ENCODE measurements at places on chromosomes 3 and 15. TPM values are rescaled to one million over a fixed set of nuclear protein-coding genes. Genes with fewer than 3 reads are reported as not detected.

DNA sequence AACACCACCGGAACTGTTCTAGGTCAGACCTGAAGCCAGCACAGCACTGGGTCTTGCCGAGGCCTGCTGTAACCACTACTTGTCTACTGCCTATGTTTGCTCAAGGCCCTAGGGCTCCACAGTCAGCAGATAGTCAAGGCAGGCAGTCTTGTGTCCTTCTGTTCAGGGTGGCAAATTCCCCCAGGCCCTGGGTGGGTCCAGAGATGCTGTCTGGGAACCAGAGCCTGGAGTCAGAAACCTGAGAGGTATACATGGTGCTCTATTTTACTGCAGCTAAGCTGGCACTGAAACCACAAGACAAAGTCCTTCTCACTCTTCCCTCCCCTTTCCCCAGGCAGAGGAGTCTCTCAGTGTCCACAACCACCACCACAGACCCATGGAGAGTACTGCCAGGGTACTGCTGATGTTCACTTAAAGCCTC lies 89.9 kb downstream of the BBX start:
- peaks cover 46% of the 10 kb centered on the region for H3K36me3 ChIP-seq
- H3K27me3 ChIP-seq = no peaks in the 10 kb centered on the region
- H3K4me3 ChIP-seq = no peak overlapping the region
- H3K4me1 ChIP-seq = peaks cover 44% of the 10 kb centered on the region
- no peak for DNase-seq

GRCh38 chr3:59245859-59246501 lies 196.2 kb upstream of the CFAP20DC start:
- peaks cover 6% of the 10 kb centered on the region for H3K36me3 ChIP-seq
- H3K27ac ChIP-seq = no peak overlapping the region
- DNase-seq = no peak

DNA sequence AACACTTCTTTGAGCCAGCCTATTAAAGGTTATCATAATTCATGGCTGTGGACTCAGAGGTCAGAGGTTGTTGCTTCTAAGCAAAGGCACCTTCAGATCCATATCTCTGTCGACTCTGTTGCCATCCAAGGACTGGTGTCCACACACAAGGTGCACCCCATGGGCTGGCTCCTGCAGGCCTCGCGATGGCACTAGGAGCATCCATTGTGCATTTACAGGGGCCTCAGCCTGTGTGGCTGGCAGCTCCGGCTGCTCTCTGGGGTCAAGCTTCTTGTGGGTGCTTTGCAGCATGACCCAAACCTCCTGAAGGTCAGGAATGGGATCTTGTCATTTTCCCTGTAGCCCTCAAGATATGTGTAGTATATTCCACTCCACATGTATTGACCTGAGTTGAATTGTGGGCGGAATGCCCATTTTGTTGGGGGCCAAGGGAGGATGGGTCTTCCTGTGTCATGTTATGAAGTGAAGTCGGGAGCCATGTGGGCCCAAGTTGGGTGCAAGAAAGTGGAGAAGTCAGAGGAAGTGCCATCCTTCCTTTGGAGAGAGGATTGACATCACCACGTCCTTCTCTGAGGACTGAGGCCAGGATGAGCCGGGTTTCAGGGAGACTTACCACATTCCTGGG lies 43.9 kb downstream of the CHDH start:
- no peak for DNase-seq
- peaks cover 5% of the 10 kb centered on the region for H3K4me1 ChIP-seq
- no peak overlapping the region for H3K4me3 ChIP-seq
- H3K27ac ChIP-seq = no peak overlapping the region
- peaks cover 8% of the 10 kb centered on the region for H3K27me3 ChIP-seq
- H3K36me3 ChIP-seq = no peaks in the 10 kb centered on the region

- no peaks in the 10 kb centered on the region for H3K27me3 ChIP-seq
- H3K4me3 ChIP-seq = no peak overlapping the region
- H3K36me3 ChIP-seq = no peaks in the 10 kb centered on the region
- H3K4me1 ChIP-seq = peaks cover 4% of the 10 kb centered on the region
Measured at GRCh38 chr3:31173118-31173718, 278.8 kb upstream of the GADL1 start.

DNA sequence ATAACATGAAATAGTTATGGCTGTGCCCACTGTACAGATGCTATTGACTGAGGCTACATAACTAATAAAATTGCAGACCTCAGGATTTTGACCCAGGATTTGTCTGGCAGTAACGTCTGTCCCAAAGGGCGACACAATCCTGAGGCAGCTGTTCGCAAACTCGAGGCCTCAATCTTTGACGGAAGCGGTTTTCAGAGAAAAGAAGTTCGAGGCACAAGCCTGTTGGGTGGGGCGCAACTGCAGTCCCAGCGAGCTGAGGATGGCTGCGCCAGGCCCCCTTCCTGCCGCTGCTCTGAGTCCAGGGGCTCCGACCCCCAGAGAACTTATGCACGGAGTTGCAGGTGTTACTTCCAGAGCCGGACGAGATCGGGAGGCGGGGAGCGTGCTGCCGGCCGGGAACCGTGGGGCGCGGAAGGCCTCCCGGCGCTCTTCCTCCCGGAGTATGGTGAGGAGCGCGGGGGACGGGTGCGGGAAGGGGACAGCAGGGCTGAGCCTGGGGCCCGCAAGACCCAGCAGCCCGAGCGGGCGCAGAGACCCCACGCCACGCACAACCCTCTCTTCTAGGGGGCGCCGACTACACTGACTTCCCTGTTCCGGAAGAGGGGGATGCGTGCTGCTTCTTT lies at the start of gene PARP15:
PARP15 (plus strand) TSS at position 242 of the 623 bp plus-strand sequence; CDS start at position 260, 18 bp downstream.
- peaks cover 15% of the 10 kb centered on the region for H3K36me3 ChIP-seq
- peak within 1 kb of the TSS; percentile 94 for H3K27ac ChIP-seq
- peak within 1 kb of the TSS; percentile 100 for H3K4me3 ChIP-seq
- H3K4me1 ChIP-seq = peaks cover 86% of the 10 kb centered on the region
- no peaks in the 10 kb centered on the region for H3K27me3 ChIP-seq
- peak; percentile 52 for DNase-seq

- H3K27ac ChIP-seq = no peak overlapping the region
- DNase-seq = no peak
- H3K36me3 ChIP-seq = no peaks in the 10 kb centered on the region
- no peak overlapping the region for H3K4me3 ChIP-seq
Measured at GRCh38 chr3:106089806-106090205, 221.0 kb upstream of the CBLB start.

DNA sequence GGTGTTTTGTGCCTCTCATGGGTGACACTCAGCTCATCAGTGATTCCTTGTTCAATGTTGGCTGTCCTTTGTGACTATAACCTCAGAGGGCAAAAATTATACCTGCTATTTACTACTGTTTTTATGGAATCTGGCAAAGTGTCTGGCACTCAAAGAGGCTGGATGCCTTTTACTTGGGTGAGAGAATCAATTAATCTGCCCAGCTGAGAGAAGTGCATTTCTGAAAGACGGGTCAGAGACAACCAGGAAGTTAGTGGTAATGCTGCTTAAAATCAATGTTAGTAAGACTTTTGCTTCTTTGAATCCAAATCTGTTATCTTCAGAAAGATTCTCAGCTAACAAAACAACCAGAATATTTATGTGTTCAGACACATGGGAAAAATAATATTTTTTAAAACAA lies 436.2 kb upstream of the SUCLG2 start:
- H3K36me3 ChIP-seq = no peaks in the 10 kb centered on the region
- no peaks in the 10 kb centered on the region for H3K27me3 ChIP-seq
- no peak for DNase-seq
- H3K27ac ChIP-seq = no peak overlapping the region

DNA sequence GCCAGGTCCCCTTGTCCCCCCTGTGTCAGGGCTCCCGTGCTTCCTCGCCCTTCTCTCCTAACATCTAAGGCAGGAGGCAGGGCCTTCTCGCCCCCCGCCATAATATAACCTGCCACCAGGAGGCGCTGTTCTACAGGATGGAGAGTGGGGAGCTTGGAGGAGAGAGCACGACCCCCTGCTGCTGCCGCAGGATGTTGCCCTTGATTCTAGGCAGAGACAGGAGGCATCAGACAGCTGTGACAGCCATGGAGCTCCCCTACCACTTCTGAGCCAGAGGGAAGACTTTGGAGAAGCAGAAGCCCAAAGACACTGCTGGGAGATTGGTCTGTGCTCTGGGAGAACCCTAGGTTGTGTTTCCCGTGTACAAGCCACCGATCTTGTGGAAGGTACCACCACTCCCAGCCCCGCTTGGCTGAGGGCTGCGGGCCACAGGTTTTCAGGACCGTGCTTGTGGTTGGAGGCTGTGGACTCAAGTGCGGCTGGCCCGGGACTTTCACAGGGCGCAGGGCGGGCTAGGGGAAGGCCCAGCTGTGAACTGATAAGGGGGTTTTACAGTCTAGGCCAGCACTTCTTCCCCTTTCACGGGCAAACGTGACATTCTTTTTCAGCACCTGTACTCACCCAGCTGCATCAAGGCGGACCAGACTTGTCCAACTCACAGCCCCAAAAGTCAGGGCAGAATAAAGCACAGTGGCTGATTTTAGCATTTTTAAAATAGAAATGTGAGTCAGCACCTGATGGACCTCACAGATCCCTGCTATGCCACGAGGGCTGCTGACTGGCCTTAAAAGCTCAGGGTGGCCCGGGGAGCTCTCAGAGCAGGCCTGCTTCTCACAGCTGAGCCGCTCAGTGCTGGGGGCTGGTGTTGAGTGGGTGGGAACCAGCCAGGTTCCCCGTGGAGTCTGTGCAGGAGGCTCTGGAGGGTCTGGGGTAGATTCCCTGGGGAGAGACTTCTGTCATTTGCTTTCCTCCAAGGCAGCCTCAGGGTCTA lies 2.6 kb upstream of the TIGIT start:
- peak overlapping the region; percentile 75 for H3K4me3 ChIP-seq
- H3K27ac ChIP-seq = peak overlapping the region; percentile 95
- H3K36me3 ChIP-seq = no peaks in the 10 kb centered on the region
- peak; percentile 86 for DNase-seq
- H3K4me1 ChIP-seq = peaks cover 12% of the 10 kb centered on the region

The GOLGA6B gene
- not detected for polyA plus RNA-seq

The HCLS1 gene
- 384 TPM for polyA plus RNA-seq

The SYNM gene
- not detected for polyA plus RNA-seq

The IL5RA gene
- polyA plus RNA-seq = not detected

The ARRDC4 gene
- 4.0 TPM for polyA plus RNA-seq

The IGDCC3 gene
- not detected for polyA plus RNA-seq

The CHAC1 gene
- not detected for polyA plus RNA-seq

The PLCH1 gene
- not detected for polyA plus RNA-seq

Measured in naive B cell (primary cell).